ENCODE measurements at places on chromosomes 1 and 21. TPM values are rescaled to one million over a fixed set of nuclear protein-coding genes. Genes with fewer than 3 reads are reported as not detected.

HMGB4 gene
- total RNA-seq = not detected

TMEM82 gene
- not detected for total RNA-seq

PLA2G2D gene
- total RNA-seq = not detected

HPCAL4 gene
- total RNA-seq = not detected

C1orf116 gene
- total RNA-seq = under 0.01 TPM

CELA3A gene
- not detected for total RNA-seq

DIO1 gene
- not detected for total RNA-seq

Measured in pulmonary artery endothelial cell (primary cell).